Muscle of back (tissue), 13 donors: ENCODE measurements at places on chromosomes 6 and 20. TPM values are rescaled to one million over a fixed set of nuclear protein-coding genes. Genes with fewer than 3 reads are reported as not detected.

Gene RSPH3
- 3.2 TPM for polyA plus RNA-seq

Gene DUSP22
- 30.0 TPM for polyA plus RNA-seq

Gene VAPB
- polyA plus RNA-seq = 54.5 TPM

Gene SCP2D1
- not detected for polyA plus RNA-seq

- no peak for DNase-seq
Measured at GRCh38 chr6:95569560-95569959, 7.8 kb upstream of the MANEA start.

GRCh38 chr6:26336355-26337198, 28.4 kb upstream of the BTN3A2 start:
- no peak for DNase-seq

DNA sequence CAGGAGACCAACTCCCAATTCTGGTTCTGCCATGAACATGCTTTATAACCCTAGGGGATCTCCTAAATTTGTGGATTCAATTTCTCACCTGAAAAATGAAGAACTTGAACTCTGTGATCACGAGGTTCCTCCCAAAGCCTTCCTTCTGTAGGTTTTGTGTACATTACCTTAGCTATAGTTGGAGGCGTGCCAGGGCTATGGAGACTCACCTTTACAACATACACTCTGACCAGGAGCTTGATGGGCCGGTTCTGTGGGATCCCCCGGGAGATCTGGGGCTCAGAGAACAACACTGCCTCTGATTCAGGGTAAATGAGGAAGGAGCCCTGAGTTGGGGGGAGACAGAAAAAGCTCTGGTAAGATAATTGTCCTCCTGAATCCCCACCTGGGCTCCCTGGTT, 34.1 kb downstream of the ERGIC3 start:
- DNase-seq = no peak

- no peak for DNase-seq
Measured at GRCh38 chr6:170172392-170172791, 118.5 kb downstream of the DLL1 start.

DNA sequence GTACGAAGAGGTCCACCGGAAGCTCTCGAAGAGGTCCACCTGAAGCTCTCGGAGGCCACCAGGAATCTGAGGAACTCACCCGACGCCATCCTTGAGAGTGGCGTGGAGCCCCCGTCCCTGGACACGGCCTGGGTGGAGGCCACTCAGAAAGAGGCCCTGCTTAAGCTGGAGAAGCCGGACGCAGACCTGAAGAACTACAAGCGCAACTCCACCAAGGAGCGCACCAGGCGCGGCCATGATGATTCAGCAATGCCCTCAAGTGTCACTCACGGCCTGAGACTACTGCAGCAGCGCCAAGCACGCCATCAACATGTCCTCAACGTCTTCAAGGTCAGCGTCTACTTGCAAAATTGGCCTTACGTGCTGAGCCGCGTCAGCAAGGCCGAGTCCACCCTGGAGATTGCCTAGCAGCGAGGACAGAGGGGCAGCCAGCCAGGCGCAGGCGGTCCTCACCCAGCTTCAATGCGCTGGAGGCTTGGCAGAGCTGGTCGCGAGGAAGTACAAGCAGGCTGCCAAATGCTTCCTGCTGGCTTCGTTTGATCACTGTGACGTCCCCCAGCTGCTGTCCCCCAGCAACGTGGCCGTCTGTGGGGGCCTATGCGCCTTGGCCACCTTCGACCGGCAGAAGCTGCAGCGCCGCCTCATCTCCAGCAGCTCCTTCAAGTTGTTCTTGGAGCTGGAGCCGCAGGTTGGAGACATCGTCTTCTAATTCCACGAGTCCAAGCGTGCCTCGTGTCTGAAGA, 7.7 kb upstream of the GJA10 start:
- DNase-seq = no peak

DNA sequence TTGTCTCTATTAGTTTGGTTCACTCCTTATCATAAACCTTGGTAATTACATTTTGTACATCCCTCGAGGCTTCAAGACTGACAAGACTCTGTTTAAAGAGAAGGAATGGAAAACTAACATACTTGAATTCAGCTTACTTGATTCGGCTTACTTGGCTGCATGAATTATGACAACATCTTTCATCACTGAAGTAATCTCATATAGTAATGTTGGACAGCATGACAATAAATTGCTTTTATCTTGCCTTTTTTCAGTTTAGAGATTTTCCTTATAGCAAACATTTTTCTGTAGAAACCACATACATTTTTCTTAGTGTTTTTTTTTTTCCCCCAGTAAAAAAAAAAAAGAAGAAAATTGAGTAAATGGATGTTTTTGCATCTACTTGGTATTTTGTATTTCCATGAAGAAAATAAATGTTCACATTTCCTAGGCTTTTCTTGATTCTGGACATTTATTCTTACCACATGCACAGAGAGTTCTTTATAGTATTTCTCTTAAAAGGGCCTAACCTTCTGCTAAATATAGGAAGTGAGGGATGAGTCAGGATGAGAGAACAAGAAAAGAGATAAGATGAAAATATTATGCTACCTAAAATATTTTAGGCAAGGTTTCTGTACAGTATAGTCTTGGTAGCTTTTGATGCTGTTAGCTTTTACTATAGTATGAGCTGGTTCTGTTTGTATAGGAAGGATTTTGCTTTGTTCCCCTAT, 101.0 kb upstream of the HDGFL1 start:
- peak; percentile 24 for DNase-seq

- DNase-seq = no peak
Measured at GRCh38 chr20:51622004-51622874, 79.7 kb upstream of the NFATC2 start.

- no peak for DNase-seq
Measured at GRCh38 chr6:153092082-153093013, 38.7 kb downstream of the RGS17 start.

- no peak for DNase-seq
Measured at GRCh38 chr6:143062551-143062950, 1.9 kb downstream of the AIG1 start.

DNA sequence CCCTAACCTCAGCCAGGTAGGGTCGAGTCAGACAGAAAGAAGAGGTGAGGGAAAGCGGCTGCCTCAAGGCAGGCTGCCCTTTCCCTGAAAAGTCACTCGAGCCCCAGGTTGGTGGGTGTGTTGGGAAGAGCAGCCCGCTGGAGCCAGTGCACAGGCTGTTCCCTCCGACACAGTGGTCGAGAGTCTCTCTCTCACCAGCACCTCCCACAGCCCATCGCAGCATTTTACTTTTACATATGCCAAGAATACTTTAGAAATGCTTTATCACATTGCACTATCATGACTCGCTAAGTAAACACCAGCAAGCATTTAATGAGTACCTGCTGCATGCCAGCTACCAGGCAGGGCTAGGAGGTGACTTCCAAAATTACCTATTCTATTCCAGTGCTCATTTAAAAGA, 1.7 kb downstream of the PRPH2 start:
- no peak for DNase-seq

DNA sequence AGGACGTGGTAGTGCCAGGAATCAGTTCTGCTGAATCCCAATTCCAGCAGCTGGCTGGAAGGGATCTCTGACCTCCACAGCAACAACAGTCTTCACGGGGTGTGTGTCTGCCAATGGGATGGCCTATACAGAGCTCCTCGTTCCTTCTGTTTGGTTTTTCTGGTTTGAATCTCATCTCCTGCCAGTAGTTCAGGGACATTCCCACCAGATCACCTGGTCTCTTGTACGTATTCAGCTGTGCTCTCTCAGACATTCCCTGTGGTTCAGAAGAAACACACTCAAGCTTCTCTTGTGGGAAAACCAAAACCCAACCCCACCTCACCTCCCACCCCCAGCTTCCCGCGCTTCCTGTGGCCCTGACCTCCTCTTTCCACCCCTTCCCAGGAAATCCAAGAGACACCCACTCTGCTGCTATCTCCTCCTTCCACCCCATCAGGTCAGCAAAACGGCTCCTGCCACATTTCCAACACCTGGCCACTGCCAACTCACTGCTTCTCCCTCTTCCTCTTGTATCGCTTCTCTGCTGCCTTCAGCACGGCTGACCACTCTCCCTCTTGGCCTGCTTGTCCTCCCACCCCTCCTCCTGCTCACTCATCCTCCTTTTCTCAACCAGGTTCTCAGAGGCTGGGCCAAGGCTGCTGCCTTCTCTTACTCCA, 63.3 kb upstream of the PTGIS start:
- DNase-seq = peak; percentile 63

DNA sequence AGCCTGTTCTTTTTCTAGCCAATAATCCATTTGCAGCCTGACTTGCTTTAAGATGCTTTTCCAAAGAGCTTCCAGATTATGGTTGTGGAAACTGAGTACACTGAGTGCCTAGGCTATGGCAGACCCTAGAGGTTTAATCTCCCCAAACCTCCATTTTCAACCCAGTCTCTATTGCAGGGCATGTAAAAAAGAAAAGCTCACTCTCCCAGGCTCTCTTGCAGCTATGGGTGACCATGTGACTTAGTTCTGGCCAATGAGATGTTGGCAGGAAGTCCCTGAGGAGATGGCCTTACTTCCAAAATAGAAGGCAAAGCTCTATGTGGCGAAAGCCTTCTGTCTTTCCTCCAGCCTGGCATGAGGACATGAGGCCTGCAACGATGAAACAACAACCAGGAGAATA, 3.8 kb downstream of the PDRG1 start:
- no peak for DNase-seq

- DNase-seq = no peak
Measured at GRCh38 chr6:29955783-29956182, 13.5 kb downstream of the HLA-A start.

DNA sequence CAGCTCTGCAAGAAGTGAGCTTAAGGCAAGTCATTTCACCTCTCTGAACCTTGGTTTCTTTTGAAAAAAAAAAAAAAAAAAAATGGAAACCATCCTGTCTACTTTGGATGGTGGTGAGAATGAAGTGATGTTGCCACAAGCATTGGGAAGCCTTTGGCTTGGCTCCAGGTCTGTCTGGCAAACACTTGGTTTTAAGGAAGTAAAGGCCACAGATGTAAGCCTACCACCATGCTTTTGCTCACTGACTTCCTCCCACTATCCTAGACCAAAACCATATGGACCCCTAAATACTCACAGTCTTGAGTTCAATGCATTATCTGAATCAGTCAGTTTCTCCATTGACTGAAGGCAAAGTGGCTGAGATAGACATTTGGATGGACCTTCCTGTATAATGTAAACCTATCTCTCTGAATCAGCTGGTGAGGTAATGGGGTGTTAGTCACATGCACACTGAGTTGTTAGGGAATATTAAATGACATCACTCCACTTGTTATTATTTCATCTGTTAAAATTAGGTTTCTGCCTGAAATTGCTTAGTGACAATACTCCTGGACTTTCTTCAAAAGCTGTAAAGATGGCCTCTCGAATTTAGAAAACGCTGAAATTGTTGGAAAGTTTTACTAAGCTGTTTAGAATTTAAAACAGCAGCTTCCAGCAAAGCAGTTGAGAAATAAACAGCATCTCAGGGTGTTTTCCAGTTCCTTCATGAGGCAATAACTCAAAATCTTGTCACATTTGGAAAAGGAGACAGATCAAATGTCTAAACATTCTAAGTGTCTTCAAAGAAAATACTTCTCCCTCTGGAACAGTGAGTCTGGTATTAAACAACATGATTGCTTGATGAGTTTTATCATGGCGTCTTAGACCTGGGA, 833.5 kb downstream of the DHX35 start:
- DNase-seq = peak; percentile 19

DNA sequence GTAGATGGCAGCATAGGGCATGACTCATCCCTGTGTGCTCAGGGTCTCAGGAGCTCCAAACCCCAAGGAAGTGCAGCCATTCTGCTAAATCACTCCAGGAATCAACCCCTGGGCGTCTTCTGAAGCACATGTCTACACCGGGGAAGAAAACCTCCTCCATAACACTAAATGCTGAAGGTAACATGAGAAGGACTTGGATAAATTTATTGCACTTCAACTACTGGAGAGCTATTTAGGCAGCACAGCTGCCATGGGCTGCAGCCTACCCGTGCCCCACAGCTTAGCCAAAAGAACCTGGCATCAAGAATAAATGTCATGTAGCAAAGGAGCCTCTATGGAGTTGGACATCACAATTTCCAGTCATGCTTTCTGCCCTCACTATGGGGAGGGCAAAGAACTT, 152.4 kb upstream of the PROKR2 start:
- no peak for DNase-seq

DNA sequence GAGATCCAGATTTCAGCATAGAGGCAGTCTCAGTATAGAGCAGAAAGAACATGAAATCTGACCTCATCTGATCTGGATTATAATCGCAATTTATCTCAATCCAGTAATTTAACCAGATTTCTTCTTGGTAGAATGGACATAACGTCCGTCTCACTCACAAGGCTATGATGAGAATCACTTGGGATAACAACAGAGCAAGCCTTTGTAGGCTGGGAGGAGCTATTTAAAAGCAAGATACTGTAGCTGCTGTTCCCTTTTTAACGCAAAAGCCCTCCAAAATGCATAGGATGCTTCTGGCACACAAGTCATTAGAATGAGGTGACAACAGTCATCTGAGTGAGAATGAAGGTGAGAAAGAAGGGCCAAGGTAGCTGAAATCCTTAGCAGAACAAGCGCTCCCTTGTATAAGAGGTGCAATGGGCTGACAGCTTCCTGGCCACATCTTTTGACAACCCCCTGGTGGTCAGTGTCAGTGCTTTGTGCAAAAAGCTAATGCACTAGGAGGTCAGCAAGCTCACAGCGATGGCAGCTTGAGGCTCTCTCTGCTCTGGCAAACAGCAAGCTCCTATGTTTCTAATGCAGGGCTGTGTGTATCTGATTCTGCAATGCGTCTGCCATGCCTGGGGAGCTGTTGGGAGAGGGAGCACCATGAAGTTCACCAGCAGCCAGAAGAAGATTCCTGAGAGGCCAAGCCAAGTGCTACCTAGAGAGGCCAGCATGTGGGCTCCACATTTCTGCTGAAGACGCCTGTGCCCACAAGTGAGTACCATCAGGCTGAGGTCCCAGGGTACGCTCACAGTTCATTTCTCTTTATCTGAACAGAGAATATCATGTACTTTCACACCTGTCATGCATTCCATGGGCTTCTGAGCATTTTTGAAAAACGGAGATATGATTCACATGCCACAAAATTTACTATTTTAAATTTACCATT, 16.2 kb downstream of the METTL24 start:
- no peak for DNase-seq

- DNase-seq = no peak
Measured at GRCh38 chr6:39587080-39587479, 138.1 kb downstream of the KIF6 start.

DNA sequence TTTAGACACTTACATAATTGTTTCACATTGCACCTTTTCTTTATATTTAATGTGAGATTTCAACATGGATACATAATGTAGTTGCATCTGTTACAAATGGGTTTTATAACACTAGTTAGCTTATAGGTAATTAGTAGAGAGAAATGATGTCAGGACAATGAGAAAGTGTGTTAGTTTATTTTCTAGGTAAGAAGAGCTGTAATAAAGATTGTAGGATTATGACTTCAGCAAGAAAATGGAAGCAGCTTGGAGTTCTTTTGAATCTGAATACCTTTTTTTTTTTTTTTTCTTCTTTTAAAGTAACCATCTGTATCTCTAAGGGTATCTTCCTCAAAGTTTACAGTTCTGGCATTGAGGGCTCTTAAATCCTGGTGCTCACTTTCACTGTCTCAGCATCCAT, 35.3 kb downstream of the CD2AP start:
- no peak for DNase-seq

DNA sequence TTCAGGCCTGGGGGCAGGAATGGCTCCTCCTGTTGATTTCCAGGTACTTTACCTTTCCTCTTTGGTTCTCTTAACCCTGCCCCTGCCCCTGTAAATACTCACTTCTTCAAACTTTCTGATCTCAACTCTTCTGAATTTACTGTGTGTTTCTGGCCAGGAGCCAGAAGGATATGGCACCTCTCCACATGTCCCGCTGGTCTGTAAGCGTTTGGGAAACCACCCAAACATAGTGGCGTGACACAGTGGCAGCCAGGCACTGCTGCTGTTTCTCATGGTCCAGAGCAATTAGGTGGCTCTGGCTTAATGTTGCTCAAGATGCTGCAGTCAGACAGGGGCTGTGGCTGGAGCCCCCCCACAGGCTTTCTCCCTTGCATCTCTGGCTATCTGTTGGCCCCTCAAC, 374.5 kb downstream of the RNGTT start:
- no peak for DNase-seq
